ENCODE measurements at places on chromosomes 5 and 9.

- DNase-seq = no peak
These were observed 66.8 kb downstream of the MED27 start for GRCh38 chr9:132012704-132013357.

DNA sequence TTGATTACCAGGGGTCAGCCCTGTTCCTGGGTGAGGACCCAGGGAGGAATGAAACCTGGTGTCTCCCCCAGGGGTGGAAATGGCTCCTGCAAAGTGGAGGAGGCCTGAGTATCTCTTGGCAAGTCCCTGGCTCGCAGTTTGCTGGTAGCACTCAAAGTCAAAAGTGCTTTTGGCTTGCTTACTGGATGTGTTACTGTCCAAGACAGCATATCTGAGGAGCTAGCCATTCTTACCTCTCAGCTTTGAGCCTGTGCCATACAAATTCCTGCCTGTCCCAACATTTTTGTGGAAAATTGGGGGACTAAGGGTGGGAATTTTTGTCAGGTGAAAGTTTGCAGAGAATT lies 9.9 kb downstream of the ZNF618 start:
- no peak for DNase-seq

- no peak for DNase-seq
These were observed 11.6 kb upstream of the RETREG1 start for GRCh38 chr5:16628376-16628775.

GRCh38 chr5:140840978-140841962 lies at the start of gene PCDHA8:
TSS of gene PCDHA8 (plus strand) at chr5:140841187. CDS start at chr5:140841322, 135 bp downstream.
- no peak for DNase-seq

DNA sequence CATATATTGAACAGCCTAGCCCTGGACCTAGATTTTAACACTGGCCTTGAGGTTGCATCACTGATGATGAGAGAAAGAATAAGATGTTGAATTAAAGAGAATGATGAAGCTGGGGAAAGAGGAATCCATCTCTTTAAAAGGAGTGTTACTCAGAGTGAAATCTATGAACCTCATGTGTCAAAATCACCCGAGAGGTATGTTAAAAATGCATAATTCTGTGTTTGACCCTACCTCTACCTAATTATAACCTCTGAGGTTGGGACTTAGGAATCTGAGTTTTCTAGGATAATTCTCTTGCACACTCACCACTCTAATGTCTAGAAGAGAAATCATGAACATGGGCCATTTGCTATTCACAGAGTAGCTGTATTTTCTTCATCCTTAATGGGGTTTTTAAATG lies 479.4 kb downstream of the ENC1 start:
- no peak for DNase-seq

- no peak for DNase-seq
These were observed 30.2 kb downstream of the MLANA start for GRCh38 chr9:5920860-5921328.

- no peak for DNase-seq
These were observed 348.0 kb downstream of the SEMA5A start for GRCh38 chr5:9197881-9198260.

GRCh38 chr5:147675168-147675567 lies 107.4 kb downstream of the JAKMIP2 start:
- DNase-seq = no peak

DNA sequence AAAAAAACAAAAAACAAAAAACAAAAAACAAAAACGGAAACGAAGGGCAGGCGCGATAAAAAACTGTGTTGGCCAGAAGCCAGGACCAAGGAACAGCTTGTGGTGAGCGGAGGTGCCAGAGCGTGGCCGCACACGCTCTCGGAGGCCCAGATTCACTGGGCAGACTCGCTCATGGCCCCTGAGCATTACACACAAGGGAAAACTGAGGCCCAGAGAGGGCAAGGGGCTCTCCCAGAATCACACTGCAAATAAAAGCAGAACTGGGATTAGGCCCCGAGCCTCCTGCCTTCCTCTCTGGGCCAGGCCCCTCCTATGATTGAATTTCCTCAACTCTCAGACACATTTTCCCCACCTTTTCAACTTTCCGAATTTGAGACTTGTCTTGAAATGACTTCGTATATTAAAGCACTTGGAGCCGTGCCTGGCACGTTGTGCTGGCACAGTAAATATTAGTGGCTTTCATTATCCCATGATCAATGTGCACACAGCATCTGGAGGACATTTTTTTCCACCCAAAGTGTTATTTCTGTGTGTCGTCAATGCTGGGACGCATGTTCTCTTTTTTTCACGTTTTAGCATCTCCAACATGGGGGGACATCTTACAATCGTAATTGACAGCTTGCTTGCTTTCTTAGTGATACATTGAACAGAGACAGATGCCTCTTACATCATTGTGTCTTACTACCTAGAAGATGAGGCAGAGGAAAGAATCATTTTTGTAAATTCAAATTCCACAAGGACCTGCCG lies 7.4 kb downstream of the FIBCD1 start:
- no peak for DNase-seq

- DNase-seq = no peak
These were observed 114.9 kb downstream of the PDZD2 start for GRCh38 chr5:31753700-31754357.

DNA sequence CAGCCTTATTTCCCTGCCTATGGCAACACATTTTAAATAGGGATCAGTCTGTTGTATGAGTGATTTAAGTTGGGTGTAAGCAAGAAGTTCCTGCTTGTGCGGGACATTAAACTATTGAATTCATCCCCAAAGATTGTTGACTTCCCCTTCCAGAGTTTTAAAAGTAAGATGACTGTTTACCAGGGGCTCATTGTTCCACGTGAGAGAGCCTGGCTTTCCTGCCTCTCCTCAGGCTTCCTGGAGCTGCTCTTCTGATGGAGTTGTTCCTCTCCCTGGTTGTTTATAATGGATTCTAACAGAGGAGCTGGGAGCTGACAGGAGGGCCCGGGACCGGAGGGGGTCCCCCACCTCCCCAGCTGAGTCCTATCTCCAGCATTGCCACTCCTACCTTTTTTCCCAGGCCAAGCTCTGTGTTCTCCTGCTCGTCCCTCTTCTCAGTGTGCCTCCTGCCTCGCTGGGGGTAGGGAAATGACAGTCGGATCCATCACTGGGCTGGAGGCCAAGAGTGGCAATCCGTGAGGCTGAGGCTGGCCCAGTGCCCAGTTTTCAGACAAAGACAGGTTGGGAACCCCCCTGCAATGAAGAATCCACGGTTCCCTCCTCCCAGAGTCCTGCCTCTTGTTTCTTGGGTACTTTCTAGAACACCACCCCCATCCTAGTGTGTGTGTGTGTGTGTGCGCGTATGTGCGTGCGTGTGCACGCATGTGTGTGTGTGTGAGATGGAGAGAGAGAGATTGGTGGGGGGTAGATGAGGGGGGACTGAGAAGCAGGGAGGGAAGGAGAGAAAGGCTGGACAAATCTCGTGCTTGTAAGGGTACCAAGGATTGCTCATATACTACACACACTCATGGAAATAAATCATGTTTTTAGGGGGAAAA lies 123.7 kb upstream of the NFIB start:
- DNase-seq = no peak

DNA sequence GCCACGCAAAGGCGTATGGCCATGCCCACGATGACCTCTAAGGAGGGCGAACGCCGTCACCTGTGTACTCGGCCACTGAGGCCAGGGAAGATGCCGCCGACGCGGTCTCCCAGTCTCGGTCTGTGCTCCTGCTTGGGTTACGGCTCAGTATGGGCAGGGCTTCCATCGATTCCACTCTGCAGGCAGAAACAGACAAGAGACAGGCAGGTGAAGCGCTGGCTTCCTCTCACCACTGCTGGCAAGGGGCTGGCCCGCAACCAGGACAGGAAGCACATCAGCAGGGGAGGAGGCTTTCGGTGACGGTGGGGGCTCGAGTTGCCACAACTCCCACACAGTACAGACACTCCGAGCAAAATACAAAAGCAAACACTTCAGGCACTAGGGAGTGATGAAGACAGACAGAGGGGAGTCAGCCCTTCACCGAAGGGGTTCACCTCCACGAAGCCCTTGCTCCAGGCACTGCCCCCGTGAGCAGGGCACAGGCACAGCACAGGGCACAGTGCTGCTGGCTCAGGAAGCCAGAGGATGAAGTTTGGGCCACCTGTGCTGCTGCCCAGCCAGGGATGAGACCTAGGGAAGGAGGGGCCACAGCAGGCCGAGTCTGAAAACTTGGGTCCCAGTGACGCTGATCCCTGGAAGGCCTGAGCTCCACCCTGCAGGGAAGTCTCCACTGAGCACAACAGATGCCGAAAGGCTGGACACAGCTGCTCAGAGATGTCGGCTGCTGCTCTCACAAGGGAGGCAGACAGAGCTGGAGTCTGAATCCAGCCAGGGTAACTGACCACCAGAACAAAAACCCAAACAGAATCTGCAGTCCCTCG lies 91.3 kb downstream of the CAMSAP1 start:
- DNase-seq = no peak

DNA sequence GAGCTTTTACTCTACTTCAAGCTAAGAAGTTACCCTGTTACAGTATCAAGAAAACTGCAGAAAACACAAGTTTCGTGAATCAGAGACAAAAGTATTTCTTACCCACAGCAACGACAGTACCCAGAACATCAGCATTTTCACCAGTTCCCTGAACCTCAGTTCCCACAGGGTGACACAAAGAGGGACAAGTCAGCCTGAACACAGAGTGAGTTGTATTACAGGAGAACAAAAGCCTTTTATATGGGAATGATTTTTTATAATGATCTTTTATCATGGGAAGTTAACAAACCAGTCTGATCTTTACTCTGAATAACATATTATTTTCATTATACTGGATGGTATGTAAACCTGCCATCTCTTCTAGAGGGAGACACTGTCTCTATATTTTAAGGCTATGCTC lies 139.0 kb upstream of the ITGA1 start:
- no peak for DNase-seq

- DNase-seq = no peak
These were observed 341.8 kb downstream of the ASTN2 start for GRCh38 chr9:117073071-117073470.

- peak; percentile 67 for DNase-seq
These were observed 8.0 kb upstream of the PCA3 start for GRCh38 chr9:76756268-76756640.

DNA sequence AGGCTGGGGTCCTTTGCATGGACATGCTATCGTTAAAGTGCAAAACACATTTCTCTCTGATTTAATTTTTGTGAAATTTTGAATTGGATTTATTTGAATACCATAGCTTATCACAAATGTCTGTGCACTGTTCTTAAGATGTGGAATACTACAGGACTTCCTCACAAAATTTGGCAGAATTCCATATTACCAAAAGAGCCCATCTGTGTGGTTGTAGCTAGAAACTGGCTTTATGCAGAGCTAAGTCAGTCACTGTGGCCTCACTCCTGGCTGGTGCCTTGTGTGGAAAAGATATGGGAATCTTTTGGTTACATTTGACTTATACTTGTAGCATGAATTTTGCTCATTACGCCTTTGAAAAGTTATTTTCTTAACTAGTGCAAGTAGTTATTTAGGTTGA lies 35.5 kb downstream of the ACO1 start:
- no peak for DNase-seq

DNA sequence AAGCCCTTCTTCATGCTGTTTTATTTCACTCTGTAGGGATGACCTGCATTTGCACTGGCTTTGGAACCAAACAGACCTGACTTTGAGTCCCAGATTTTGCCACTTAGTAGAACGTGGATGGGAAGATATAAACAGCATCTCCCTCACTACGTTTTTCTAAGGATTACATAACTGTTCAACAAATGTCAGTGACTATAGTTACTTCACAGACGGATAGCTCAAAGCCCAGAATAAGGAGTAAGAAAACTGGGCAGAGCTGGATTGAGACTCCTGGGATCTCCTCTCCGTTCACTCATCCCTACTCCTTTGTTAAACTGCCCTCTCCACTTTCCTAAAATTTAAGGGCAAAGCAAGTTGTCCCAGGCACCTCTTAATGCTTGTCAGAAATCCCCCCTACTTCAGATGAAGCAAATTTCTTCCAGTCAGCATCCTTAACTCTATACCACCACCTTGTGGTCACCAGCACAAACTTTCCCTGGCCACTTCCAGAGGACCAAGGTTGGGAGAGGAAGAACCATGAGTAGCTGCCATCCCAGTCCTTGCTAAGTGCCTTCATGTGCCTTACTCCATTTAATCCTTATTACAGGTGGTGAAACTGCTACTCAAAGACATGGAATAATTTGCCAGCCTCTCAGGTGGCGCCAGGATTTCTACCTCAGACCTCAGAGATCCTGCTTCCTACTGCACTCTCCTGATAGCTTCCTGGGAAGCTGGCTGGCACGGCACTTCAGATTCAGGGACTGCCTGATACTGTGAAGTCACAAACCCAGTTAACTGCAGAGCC lies 38.4 kb downstream of the EGR1 start:
- DNase-seq = no peak

GRCh38 chr9:3912280-3912679 lies 386.5 kb upstream of the RFX3 start:
- no peak for DNase-seq

GRCh38 chr5:16687898-16688297 lies 71.1 kb upstream of the RETREG1 start:
- no peak for DNase-seq

DNA sequence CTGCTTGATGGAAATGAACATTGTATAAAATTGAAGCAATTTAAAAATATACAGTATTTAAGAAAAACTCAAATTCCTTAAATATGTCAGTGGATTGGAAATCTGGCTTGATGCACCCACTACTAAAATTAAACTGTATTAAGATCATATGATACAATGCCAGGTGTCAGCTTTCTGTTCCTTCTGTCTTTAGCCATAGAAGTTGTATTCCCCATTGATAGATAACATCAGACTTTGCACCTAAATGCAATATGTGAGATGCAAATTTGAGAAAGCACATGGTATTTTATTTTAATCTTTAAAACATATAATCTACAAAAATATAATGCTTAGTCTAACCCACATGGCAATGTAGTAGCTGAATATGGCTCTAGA lies 697.4 kb upstream of the WWC1 start:
- DNase-seq = no peak

DNA sequence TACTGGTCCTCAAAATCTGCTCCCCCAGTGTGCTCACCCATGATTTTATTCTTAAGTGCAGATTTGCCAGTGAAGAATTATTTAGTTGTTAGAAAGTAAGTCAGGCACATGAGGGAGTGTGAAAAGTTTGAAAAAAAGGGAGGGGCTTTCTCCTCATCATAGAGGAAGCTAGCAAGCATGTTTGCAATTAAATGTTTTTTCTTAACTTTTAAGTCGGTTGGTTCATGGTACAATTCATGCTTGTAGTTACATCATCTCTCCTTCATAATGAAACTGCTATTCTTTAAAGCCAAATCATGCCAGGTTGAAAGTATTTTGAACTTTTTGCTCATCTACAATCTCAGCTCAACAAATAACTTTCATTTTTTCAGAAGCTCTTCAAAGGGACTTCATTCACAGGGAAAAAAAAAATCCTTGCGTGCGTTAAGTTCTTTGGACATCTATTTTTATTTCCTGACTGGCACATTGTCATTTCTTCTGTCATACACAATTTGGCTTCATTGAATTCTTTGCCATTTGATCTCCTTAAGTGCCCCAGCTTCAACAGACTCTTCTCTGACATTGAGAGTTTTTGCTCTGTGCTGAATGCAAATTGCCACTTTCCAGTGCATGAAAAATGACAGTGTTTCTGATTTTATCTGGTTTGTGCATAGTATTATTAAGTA lies 456.9 kb downstream of the TMEM232 start:
- DNase-seq = no peak

All from aorta (tissue), 5 donors.